ENCODE measurements at places on chromosomes 4 and X. TPM values are rescaled to one million over a fixed set of nuclear protein-coding genes. Genes with fewer than 3 reads are reported as not detected.

The PCYT1B gene
- total RNA-seq: 0.21 TPM

GRCh38 chrX:56462389-56462788 lies 101.0 kb upstream of the UBQLN2 start:
- H3K27me3 ChIP-seq: no peaks in the 10 kb centered on the region
- no peak for DNase-seq
- no peak overlapping the region for H3K27ac ChIP-seq
- no peak overlapping the region for H3K4me3 ChIP-seq

The RPA4 gene
- total RNA-seq: 0.43 TPM

- no peaks in the 10 kb centered on the region for H3K4me1 ChIP-seq
- no peak overlapping the region for H3K4me3 ChIP-seq
- no peak overlapping the region for H3K27ac ChIP-seq
- no peaks in the 10 kb centered on the region for H3K36me3 ChIP-seq
- H3K27me3 ChIP-seq: no peaks in the 10 kb centered on the region
- no peak for DNase-seq
Observed at GRCh38 chr4:1784789-1785591, 8.1 kb upstream of the FGFR3 start.

DNA sequence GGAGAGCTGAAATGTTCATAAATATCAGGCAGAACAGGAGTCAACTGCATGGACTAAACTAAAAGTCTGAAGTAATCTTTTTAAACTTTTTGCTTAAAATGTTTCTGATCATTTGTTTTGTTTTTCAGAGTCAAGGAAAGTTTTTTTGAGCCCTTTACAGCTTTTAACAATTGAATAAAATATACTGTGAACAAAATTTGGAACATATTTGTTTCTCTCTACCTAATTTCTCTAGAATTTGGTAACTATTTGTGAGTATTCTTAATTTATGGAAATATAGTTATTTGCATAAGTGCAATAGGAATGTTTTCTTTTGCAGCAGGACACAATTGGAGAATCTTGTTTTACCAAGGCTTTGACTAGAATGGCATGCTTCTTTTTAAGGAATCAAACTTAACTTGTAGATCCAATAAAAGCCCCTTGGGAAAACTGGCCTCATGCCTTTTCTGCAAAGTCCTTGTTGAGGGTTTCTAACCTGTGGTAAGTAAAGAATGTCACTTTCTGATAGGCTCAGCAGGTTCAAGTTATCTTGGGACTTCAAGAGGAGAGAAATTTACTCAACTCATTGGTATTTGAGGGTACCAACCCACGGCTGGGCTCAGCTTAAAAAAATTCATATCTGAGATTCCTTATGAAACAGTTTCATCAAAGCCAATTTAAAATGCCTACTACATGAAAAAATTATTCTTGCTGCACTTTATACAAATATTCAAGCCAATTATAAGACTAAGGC lies 91.5 kb downstream of the UPRT start:
- no peak overlapping the region for H3K4me3 ChIP-seq
- no peaks in the 10 kb centered on the region for H3K4me1 ChIP-seq
- H3K27me3 ChIP-seq: no peaks in the 10 kb centered on the region
- H3K27ac ChIP-seq: no peak overlapping the region
- DNase-seq: no peak

The SHROOM4 gene
- 25.3 TPM for total RNA-seq

The PLXNA3 gene
- total RNA-seq: 10.0 TPM

GRCh38 chrX:148466292-148466691 lies 34.1 kb upstream of the AFF2 start:
- H3K4me1 ChIP-seq: no peaks in the 10 kb centered on the region
- DNase-seq: no peak
- H3K4me3 ChIP-seq: no peak overlapping the region
- no peaks in the 10 kb centered on the region for H3K27me3 ChIP-seq
- no peaks in the 10 kb centered on the region for H3K36me3 ChIP-seq

GRCh38 chrX:41634284-41634683 lies 54.5 kb upstream of the GPR34 start:
- H3K27me3 ChIP-seq: no peaks in the 10 kb centered on the region
- no peaks in the 10 kb centered on the region for H3K4me1 ChIP-seq
- no peak for DNase-seq
- H3K4me3 ChIP-seq: no peak overlapping the region

DNA sequence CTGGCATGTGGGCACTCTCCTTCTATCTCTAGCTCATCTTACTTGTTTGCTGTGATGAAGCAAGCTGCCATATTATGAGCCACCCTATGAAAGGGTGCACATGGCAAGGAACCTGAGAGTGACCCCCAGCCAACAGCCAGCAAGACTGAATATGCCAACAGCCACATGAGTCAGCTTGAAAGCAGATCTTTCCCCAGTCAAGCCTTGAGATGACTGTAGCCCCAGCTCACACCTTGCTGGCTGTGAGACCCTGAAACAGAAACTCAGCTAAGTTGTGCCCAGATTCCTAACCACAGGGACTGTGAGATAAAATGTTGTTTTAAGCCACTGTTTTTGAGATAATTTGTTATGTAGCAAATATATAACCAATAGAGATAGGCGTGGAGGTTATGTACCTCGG lies 36.2 kb downstream of the KDM5C start:
- H3K4me1 ChIP-seq: no peaks in the 10 kb centered on the region
- H3K36me3 ChIP-seq: peaks cover 20% of the 10 kb centered on the region
- no peaks in the 10 kb centered on the region for H3K27me3 ChIP-seq
- H3K27ac ChIP-seq: no peak overlapping the region

- peak overlapping the region; percentile 69 for H3K27ac ChIP-seq
- DNase-seq: no peak
- no peak overlapping the region for H3K4me3 ChIP-seq
Observed at GRCh38 chr4:169201222-169202144, 69.3 kb downstream of the SH3RF1 start.

GRCh38 chrX:68692651-68693050 lies 45.2 kb downstream of the STARD8 start:
- no peak overlapping the region for H3K27ac ChIP-seq
- H3K4me3 ChIP-seq: peak overlapping the region; percentile 66
- H3K36me3 ChIP-seq: no peaks in the 10 kb centered on the region
- H3K4me1 ChIP-seq: no peaks in the 10 kb centered on the region

- no peaks in the 10 kb centered on the region for H3K27me3 ChIP-seq
- no peak for DNase-seq
- H3K4me3 ChIP-seq: no peak overlapping the region
- no peaks in the 10 kb centered on the region for H3K36me3 ChIP-seq
- H3K4me1 ChIP-seq: no peaks in the 10 kb centered on the region
Observed at GRCh38 chr4:31662951-31663350, 942.8 kb downstream of the PCDH7 start.

The CT47B1 gene
- not detected for total RNA-seq

DNA sequence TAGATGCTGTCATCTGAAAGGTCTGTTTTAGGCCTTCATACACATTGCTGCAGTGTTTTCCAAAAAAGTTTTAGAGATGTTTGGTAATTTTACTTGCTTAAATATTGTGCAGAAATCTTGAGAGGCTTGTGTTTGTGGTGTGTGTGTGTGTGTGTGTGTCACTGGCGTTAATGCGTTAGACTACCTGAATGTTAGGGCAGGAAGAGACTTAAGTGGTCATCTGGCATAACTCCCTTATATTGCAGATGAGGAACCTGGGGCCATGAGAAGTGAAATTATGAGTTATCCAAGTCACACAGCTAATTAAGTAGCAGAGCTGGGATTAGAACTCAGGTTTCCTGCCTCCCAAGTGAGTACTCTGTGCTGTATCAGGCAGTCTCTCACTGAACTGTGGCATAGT lies 1.4 kb downstream of the LSM6 start:
- H3K27me3 ChIP-seq: no peaks in the 10 kb centered on the region
- H3K4me3 ChIP-seq: peak overlapping the region; percentile 95
- peaks cover 17% of the 10 kb centered on the region for H3K4me1 ChIP-seq
- H3K36me3 ChIP-seq: no peaks in the 10 kb centered on the region
- H3K27ac ChIP-seq: no peak overlapping the region

- no peak overlapping the region for H3K27ac ChIP-seq
- peaks cover 17% of the 10 kb centered on the region for H3K4me1 ChIP-seq
- DNase-seq: no peak
- peaks cover 3% of the 10 kb centered on the region for H3K36me3 ChIP-seq
- no peak overlapping the region for H3K4me3 ChIP-seq
Observed at GRCh38 chr4:141657550-141658250, 21.3 kb downstream of the IL15 start.

DNA sequence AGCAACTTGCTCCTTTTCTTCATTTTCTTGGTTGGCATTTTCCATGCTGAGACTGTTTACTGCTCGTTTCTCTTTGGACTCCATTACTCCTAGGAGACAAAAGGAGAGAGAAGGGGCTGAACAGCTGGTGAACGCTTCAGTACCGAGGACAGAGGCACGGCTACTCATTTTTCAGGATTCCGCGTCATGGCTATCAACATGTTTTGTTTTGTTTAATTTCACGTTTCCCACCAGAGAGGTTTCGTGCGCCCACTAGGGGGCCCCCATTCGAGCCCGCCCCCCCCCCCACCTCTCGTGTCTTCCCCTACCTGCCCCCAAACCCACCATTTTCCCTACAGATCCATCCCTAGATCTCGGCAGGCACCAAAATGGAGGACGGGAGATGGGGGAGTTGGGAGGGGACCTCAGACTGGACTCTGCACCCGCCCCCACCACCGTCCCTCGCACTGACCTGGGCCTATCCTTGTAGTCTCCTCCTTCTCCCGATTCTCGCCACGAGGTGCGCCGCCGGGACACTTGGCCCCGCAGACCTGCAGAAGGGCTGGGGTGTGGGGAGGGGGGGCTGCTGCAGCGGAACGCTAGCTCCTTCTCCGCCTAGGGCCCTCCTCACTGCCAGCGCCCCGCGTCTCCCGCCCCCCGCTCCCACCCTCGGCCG lies 653 bp downstream of the BEX1 start:
- H3K4me3 ChIP-seq: peak overlapping the region; percentile 51
- H3K27ac ChIP-seq: no peak overlapping the region
- no peak for DNase-seq
- no peaks in the 10 kb centered on the region for H3K27me3 ChIP-seq

The EDNRA gene
- total RNA-seq: 31.4 TPM

The FMR1NB gene
- total RNA-seq: not detected

- H3K4me3 ChIP-seq: no peak overlapping the region
- H3K36me3 ChIP-seq: no peaks in the 10 kb centered on the region
- no peaks in the 10 kb centered on the region for H3K4me1 ChIP-seq
- H3K27me3 ChIP-seq: no peaks in the 10 kb centered on the region
- no peak for DNase-seq
- H3K27ac ChIP-seq: no peak overlapping the region
Observed at GRCh38 chr4:154807042-154807630, 26.1 kb downstream of the RBM46 start.

The RADX gene
- not detected for total RNA-seq

The HPRT1 gene
- total RNA-seq: 20.3 TPM

GRCh38 chr4:176534566-176534965 lies 214.8 kb downstream of the SPCS3 start:
- no peak for DNase-seq
- H3K27ac ChIP-seq: no peak overlapping the region
- no peaks in the 10 kb centered on the region for H3K27me3 ChIP-seq
- no peaks in the 10 kb centered on the region for H3K4me1 ChIP-seq

The ZCCHC18 gene
- total RNA-seq: 0.21 TPM

DNA sequence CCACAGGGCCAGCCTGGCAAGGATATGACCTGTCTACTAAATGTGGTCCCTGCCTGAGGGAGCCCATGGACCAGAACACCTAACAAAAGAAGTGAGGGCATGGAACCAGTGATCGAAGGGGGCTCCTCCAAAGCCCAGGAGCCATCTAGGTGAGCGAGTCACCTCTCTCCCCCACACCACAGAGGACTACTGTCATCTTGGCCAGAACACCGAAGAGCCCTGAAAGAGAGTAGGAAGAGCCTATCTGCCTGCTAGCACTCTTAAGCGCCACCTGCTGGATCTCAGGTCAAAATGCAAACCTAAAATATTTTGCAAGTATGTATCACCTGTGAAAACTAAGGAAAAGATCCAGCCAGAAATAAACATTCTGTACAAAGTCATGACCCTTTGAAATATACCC lies 137.9 kb upstream of the ZXDB start:
- H3K4me1 ChIP-seq: no peaks in the 10 kb centered on the region
- no peak for DNase-seq
- no peak overlapping the region for H3K4me3 ChIP-seq
- no peaks in the 10 kb centered on the region for H3K27me3 ChIP-seq
- H3K27ac ChIP-seq: no peak overlapping the region

DNA sequence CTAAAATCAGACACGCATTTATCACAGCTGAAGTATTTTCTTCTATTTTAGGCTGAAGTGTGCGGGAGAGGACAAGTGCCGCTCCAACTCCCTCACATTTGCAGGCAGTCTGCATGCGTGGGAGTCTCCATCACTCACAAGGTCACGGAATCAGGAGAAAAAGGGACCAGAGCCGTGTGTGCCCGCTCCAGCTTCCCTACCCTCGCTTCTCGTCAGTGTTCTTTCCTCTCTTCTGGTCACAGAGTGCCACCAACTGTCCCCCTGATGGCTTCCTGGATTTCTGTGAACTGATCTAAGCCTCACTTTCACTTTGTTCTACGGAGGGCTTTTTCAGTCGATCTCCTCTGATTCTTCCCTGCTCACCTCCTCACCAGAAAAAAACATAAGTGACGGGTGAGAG lies 407.4 kb upstream of the AADAT start:
- H3K36me3 ChIP-seq: no peaks in the 10 kb centered on the region
- no peak overlapping the region for H3K27ac ChIP-seq
- no peaks in the 10 kb centered on the region for H3K4me1 ChIP-seq

The ANOS1 gene
- 1.7 TPM for total RNA-seq

- H3K4me3 ChIP-seq: no peak overlapping the region
- DNase-seq: no peak
- no peak overlapping the region for H3K27ac ChIP-seq
- H3K4me1 ChIP-seq: no peaks in the 10 kb centered on the region
- H3K27me3 ChIP-seq: no peaks in the 10 kb centered on the region
Observed at GRCh38 chr4:64814616-64815015, 405.4 kb upstream of the TECRL start.

The KDM6A gene
- 16.3 TPM for total RNA-seq

DNA sequence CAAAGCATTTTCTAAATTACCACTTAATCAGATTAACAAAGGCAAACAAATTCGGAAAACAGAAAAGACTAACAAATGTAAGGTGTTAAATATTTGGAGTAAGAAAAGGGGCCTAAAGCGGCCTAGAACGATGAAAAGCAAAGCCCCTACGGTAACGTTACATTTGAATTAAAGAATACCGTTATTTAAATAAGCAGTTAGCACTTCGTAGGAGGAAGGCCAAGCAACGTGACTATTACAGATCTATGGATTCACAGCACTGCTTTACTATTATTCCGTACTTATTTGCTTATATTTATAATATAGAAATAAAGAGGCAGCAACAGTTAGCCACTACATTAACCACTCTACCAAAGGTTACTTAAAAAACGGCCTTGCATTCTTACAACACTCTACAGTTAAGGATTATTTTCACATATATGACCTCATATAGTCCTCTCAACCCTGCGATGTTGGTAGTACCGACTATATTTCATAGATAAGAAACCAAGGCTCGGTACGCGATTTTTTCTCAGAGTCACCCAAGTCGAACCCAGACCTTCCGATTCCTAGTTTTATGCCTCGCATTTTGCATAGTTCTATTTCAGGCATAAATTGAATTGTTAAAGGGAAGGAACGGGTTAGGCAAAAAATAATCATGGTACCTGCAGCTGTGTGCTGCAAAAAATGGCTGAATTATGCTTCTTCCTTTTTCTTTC lies 2.9 kb downstream of the KLHL15 start:
- no peaks in the 10 kb centered on the region for H3K36me3 ChIP-seq
- H3K27me3 ChIP-seq: no peaks in the 10 kb centered on the region
- no peaks in the 10 kb centered on the region for H3K4me1 ChIP-seq
- DNase-seq: no peak
- peak overlapping the region; percentile 93 for H3K27ac ChIP-seq

The PPP1R2C gene
- not detected for total RNA-seq

- H3K4me1 ChIP-seq: no peaks in the 10 kb centered on the region
- no peaks in the 10 kb centered on the region for H3K27me3 ChIP-seq
- no peaks in the 10 kb centered on the region for H3K36me3 ChIP-seq
Observed at GRCh38 chr4:82744284-82744968, 54.2 kb downstream of the SCD5 start.

Measured in ascending aorta (tissue), 2 donors.